ENCODE measurements at places on chromosomes 11 and 22. TPM values are rescaled to one million over a fixed set of nuclear protein-coding genes. Genes with fewer than 3 reads are reported as not detected.

- no peak for DNase-seq
Observed at GRCh38 chr22:43213051-43213450, 26.1 kb upstream of the TTLL12 start.

OPCML gene
- total RNA-seq: not detected

GRIK4 gene
- total RNA-seq: 0.62 TPM

- no peak for DNase-seq
Observed at GRCh38 chr11:111153194-111153593, 92.3 kb upstream of the POU2AF2 start.

GRCh38 chr11:27973851-27974536, 134.0 kb downstream of the KIF18A start:
- no peak for DNase-seq

TRIM29 gene
- total RNA-seq: 0.64 TPM

DNA sequence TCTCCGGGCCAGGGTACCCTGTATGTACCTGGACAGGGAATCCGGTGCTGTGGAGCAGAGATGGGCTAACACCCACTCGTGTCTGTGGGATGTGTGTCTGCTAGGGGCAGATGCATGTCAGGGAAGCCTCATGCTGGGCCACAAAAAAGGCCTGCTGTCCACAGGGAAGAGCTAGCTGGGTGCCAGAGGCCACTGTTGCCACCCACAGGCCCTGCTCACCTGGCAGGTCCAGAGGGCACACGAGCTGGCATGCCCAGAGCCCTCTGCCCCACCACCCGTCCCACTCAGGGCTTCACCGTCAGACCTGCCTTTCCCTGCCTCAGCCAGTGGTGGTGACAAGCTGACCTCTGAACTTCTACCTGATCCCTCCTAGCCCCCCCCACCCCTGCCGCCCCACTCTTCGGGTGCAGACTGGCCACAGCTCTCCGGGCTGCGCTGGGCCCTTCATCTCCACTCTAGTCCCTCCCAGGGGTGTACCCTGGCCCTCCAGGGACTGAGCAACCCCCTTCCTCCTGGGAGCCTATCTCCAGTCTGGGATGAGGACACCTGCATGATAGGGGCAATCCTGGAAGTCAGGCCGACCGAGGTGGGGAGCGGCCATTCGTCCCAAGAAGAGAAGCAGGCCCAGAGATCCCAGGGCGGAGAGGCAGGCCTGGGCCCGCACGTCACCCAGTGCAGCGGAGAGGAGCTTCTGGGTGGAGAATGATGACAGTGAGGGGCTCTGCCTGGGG, 1.4 kb downstream of the SLC25A22 start:
- no peak for DNase-seq

- no peak for DNase-seq
Observed at GRCh38 chr11:10938650-10939387, 81.0 kb upstream of the ZBED5 start.

GRCh38 chr11:27242591-27242990, 120.4 kb downstream of the CCDC34 start:
- DNase-seq: no peak

DNA sequence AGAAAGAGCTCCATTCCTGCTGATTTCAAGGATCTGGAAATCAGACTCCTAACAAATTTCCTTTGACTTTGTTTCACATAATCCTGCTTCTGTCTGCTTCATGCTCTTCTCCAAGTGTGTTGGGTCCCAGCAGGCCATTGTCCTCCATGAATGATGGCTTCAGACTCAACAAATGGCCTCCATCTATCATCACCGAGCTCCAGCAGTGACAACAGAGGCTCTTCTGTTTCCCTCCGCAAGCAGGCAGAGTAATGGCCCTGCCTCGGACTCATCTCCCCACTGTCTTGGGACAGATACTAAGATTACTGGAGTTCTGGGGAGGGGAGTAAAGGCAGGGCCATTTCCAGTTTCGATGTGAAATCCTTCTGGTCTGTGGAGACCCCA, 127.3 kb downstream of the TENM4 start:
- DNase-seq: no peak

All from Panc1 (cell line).